SJSA1 (cell line): ENCODE measurements at places on chromosomes 3 and 15. TPM values are rescaled to one million over a fixed set of nuclear protein-coding genes. Genes with fewer than 3 reads are reported as not detected.

Gene CNTN6
- not detected in 2 replicates for total RNA-seq

Gene GOLGA8G
- 0.25 TPM in 1 of 2 replicates, not detected in the other for total RNA-seq

Gene FBXO40
- not detected in 2 replicates for total RNA-seq

Gene SNTN
- not detected in 2 replicates for total RNA-seq

DNA sequence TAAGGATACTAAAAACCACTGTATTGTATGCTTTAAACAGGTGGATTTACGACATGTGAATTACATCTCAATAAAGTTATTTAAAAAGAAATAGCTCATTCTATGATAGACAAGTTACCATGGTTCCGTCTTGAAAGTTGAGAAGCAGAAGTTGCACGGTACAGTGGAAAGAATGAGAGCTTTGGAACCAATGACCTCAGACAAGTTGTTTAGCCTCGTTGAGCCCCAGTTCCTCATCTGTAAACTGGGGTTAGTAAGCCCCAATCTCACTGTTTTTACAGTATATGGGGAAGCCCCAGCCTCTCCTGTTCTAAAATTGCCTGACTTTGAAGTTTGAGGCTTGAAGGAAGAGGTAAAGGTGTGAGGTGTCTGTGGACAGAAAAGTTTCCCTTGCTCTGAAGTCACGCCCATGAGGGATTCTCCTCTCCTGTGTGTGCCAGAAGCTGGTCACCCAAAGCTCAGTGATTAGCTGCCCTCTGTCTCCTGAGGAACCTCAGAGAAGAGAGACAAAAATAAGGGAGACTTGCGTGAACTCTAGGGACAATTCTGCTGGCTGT lies 10.0 kb downstream of the CRYGS start:
- H3K27me3 ChIP-seq = no peaks in the 10 kb centered on the region
- H3K4me1 ChIP-seq = no peaks in the 10 kb centered on the region
- H3K36me3 ChIP-seq = no peaks in the 10 kb centered on the region
- no peak overlapping the region for H3K4me3 ChIP-seq
- H3K27ac ChIP-seq = no peak overlapping the region
- no peak for DNase-seq

GRCh38 chr3:5194341-5194740 lies 6.8 kb downstream of the EDEM1 start:
- 0 out of 2 replicates have a peak overlapping the region, but pooled peaks have one; percentile 5 for H3K27ac ChIP-seq
- H3K4me1 ChIP-seq = peaks cover 10% of the 10 kb centered on the region
- peaks cover 9% of the 10 kb centered on the region for H3K36me3 ChIP-seq
- H3K4me3 ChIP-seq = no peak overlapping the region

GRCh38 chr3:132199451-132199850 lies 117.8 kb upstream of the ACP3 start:
- no peak for DNase-seq
- no peaks in the 10 kb centered on the region for H3K36me3 ChIP-seq
- H3K4me3 ChIP-seq = no peak overlapping the region
- no peaks in the 10 kb centered on the region for H3K4me1 ChIP-seq
- no peak overlapping the region for H3K27ac ChIP-seq
- H3K27me3 ChIP-seq = no peaks in the 10 kb centered on the region

DNA sequence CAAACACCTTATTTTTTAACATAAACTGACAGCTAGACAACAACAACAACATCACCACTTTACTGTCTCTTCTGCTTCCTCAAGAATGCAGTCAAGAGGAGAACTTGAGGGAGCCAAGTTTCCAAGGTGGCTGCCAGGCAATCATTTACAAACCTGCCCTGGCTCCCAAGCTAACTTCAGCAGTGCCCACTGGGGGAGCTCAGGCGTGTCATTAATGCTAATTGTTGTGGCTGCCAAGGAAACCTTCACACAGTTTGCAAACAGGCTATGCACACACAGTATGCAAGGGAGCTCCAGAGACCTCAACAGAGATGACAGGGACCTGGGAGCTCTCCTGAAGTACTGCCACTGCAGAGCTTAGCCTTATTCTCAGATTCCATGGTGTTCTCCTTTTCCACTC lies 2.1 kb downstream of the DZIP1L start:
- no peaks in the 10 kb centered on the region for H3K27me3 ChIP-seq
- DNase-seq = no peak
- H3K36me3 ChIP-seq = peaks cover 50% of the 10 kb centered on the region
- H3K4me3 ChIP-seq = no peak overlapping the region
- H3K4me1 ChIP-seq = peaks cover 26% of the 10 kb centered on the region

- peaks cover 15% of the 10 kb centered on the region for H3K4me1 ChIP-seq
- H3K36me3 ChIP-seq = peaks cover 31% of the 10 kb centered on the region
- peak overlapping the region; percentile 40 for H3K27ac ChIP-seq
Measured at GRCh38 chr3:57911593-57911992, 96.6 kb upstream of the FLNB start.

GRCh38 chr15:63414474-63415120 lies 33.0 kb upstream of the CA12 start:
- no peak overlapping the region for H3K27ac ChIP-seq
- no peak for DNase-seq
- no peaks in the 10 kb centered on the region for H3K4me1 ChIP-seq
- no peaks in the 10 kb centered on the region for H3K36me3 ChIP-seq

DNA sequence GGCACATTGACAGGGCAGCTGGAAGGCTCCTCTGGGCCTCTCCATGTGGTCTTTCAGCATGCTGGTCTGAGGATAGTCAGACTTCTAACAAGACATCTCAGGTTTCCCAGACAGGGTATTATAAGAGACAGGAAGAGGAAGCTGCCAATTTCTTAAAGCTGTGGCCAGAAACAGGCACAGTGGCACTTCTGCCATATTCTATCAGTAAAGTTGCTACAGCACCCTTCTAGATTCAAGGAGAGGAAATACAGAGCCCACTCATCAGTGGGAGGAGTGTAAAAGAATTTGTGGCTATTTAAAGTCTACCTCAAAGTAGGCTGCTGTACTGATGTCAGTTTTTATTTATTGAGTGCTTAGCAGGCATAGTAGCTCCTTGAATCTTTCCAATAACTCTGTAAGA lies 55.5 kb downstream of the BTD start:
- H3K4me1 ChIP-seq = peaks cover 7% of the 10 kb centered on the region; the same call in 1 of the 2 replicates
- H3K27me3 ChIP-seq = no peaks in the 10 kb centered on the region
- no peaks in the 10 kb centered on the region for H3K36me3 ChIP-seq
- no peak overlapping the region for H3K27ac ChIP-seq
- H3K4me3 ChIP-seq = no peak overlapping the region

- peaks cover 6% of the 10 kb centered on the region for H3K4me1 ChIP-seq
- peaks cover 5% of the 10 kb centered on the region for H3K36me3 ChIP-seq
- no peak overlapping the region for H3K27ac ChIP-seq
- DNase-seq = peak; percentile 10
- H3K27me3 ChIP-seq = no peaks in the 10 kb centered on the region
Measured at GRCh38 chr3:29764603-29765254, 483.9 kb downstream of the RBMS3 start.

GRCh38 chr15:98798375-98798893 lies 150.1 kb downstream of the IGF1R start:
- peaks cover 45% of the 10 kb centered on the region for H3K4me1 ChIP-seq
- H3K4me3 ChIP-seq = no peak overlapping the region
- no peak for DNase-seq
- no peaks in the 10 kb centered on the region for H3K27me3 ChIP-seq
- H3K36me3 ChIP-seq = no peaks in the 10 kb centered on the region
- H3K27ac ChIP-seq = no peak overlapping the region

DNA sequence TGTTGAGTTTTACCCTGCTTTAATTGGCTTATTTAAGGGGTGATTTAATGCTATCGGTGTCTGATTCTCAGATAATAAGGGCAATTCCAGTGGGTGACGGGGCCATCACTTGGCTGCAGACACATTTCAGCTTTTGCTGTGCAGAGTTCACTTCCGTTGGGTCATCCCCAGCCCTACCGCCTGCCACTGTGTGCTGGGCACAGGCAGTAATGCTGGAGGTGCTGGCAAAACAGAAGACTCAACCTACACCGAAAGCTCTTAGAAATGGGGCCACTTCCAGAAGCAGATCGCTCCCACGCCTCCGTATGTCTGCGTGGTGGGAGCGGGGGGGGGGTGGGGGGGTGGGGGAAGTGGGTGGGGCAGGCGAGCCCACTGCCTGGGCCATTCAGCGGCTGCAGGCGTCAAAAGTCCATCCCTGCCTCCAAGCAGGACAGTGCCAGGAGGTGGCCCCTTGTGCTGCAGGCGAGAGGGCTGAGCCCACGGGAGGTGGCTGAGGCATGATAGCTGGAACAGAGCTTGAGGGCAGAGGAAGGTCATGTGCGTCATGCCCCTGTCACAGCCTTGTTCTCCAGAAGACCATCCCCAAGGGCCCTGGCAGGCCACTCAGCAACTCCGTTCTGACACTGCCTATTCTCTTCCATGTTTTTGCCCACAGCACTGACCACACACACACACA lies 128.3 kb downstream of the ATP10A start:
- H3K4me3 ChIP-seq = no peak overlapping the region
- DNase-seq = peak; percentile 37
- H3K36me3 ChIP-seq = peaks cover 24% of the 10 kb centered on the region
- peaks cover 52% of the 10 kb centered on the region for H3K4me1 ChIP-seq
- H3K27ac ChIP-seq = no peak overlapping the region

DNA sequence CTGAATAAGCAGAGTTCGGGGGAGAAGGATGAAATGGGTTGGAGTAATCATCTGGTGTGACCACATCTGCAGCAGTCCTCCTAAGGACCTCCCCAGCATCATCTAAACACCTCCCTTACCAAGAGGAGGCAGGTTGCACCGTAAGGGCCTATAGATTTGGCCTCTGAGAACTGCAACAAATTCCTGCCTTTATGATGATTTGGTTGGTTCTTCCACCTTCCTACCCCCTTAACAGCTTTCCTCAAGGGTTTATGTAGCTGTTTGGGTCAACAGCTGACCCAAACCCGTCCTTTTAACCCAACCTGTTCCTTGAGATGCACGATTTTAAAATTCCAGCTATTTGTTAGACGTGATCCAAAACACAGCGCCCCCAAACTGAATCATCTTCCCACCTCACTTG lies 58.2 kb downstream of the AAGAB start:
- no peaks in the 10 kb centered on the region for H3K27me3 ChIP-seq
- H3K4me1 ChIP-seq = peaks cover 13% of the 10 kb centered on the region

DNA sequence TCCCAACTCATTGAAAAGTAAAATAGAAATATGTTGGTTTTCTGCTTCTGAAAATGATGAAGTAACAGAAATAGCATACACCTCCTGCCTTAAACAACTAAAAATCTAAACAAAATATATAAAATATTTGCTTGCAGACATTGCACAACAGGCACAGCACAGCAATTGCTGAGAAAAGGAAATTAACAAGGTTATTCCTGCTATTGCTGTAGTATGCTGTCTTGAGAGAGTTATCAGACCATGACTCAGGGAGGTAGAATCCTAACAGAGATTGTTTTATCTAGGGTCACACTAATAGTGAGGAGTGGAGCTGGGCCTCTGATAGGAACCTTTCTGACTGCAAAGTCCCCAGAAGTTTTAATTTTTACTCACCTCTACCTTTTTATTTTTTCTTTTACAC lies 72.6 kb downstream of the ZBTB20 start:
- H3K27ac ChIP-seq = no peak overlapping the region
- peaks cover 26% of the 10 kb centered on the region for H3K4me1 ChIP-seq
- H3K27me3 ChIP-seq = no peaks in the 10 kb centered on the region
- H3K36me3 ChIP-seq = no peaks in the 10 kb centered on the region
